AG04450 (cell line): ENCODE measurements at places on chromosomes 5 and 9. TPM values are rescaled to one million over a fixed set of nuclear protein-coding genes. Genes with fewer than 3 reads are reported as not detected.

- no peak for DNase-seq
Observed at GRCh38 chr5:121731377-121731776, 120.3 kb upstream of the FTMT start.

DNA sequence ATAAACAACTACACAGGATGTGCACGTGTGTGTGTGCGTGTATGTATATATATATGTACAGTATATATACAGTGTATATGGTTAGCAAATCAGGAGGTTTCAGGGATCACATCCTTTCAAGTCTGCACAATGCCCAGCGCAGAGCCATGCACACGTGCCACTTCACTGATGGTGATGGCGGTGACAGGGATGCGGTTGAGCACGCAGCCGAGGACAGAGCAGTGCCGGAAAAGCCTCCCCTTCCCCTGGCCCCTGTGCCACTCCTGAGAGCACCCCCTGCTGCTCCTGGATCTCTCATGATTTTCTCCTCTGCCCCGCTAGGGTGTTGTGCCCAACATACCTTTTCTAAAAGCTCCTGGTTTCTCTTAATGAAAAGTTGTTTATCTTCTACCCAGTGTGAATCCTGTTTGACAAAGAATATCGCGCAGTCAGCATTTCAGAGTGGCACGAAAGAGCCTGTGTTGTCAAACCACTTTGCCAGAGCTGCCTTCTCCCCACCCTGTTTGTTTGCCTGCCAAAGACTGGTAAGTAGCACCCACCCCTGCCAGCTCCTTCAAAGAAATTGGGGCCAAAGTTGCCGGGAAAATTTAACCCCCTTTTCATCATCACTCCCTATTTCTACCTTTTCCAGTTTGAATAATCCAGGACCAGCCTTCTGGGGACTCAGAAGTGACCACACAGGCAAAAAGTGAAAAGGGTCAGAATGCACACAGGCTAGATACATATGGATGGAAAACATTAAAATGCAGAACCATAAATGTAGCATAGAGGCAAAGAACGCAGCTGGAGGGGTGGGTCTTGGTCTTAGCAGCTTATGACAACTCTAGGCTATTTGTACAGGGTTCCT, 126.2 kb upstream of the DPYSL3 start:
- no peak for DNase-seq

DNA sequence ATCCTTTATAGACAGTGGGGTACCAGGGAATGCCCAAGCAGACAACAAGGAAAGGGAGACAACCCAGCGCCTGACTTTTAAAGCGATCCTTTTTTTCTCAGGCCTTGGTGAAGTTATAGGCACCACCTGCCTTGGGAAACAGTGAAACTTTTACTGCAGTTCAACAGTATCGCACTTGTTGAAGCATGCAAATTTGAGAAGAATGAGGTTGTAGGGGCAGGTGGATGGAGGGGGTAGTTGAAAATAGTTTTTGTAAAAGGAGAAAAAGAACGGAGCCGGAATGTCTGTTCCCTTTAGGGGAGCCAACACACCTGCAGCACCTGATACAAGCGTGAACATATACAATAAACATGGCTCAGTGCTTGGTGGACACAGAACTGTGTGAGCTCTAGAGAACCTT, 190.2 kb upstream of the NR3C1 start:
- no peak for DNase-seq

GRCh38 chr5:127153031-127153430, 79.7 kb upstream of the C5orf63 start:
- no peak for DNase-seq

DNA sequence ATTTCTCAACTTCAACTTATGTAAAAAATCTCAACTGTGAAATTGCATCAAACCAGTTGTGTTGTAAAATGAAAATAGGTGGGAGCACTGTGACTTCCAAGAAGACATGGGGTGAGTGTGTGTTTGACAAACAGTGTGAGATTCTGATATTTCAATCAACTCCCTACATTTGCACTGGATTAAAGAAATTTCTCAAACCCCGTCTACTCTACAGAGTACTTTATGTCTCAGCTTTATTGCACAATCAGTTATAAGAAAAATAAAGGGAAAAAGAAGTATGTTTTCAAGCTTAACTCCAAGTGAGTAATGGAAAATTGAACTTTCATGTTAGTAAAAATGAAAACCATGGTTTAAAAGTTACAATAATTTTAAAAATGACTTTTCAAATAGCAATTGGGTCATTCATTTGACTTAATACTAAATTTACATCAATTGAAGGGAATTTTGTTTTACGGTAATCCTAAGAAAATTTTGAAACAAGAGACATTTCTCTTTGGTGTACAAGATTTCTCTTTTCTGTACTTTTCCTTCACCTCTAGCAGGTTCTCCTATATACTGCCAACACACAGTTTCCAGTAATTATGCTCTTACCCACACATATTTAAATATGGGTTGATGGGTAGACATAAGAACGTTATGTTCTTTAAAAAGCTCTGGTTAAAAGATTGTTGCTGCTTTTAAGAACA, 80.3 kb downstream of the CDO1 start:
- DNase-seq: no peak

The SEMA6A gene
- polyA plus RNA-seq: 0.17 and 0.30 TPM in 2 replicates

The SNX30 gene
- polyA plus RNA-seq: 11.5 and 13.1 TPM in 2 replicates
